ENCODE measurements at places on chromosomes 12 and 14.

GRCh38 chr12:130988261-130988660 lies 34.6 kb downstream of the ADGRD1 start:
- no peak for DNase-seq

DNA sequence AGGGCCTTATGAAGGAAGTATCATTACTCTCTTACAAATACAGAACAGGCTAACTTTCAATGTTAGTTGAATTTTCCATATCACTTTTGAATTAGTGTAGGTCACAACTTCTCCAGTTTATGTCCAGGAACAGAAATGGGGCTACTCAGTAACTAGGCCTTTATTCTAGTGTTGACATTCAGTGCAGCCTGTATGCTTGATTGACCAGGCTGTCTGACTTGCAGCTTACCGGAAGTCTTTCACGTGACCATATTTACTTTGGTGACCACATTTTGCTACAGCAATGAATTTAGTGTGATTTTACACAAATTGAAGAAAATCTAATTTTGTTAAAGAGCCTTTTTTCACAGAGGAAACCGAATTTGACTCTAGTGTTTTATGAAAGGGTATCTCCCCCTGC lies 12.4 kb downstream of the MTERF2 start:
- DNase-seq = no peak

GRCh38 chr12:2017546-2018337 lies 13.5 kb upstream of the DCP1B start:
- DNase-seq = peak; percentile 67

- DNase-seq = no peak
These were observed 40.4 kb downstream of the AACS start for GRCh38 chr12:125105600-125105999.

GRCh38 chr12:23055004-23055403 lies 430.0 kb downstream of the ETNK1 start:
- peak; percentile 69 for DNase-seq

DNA sequence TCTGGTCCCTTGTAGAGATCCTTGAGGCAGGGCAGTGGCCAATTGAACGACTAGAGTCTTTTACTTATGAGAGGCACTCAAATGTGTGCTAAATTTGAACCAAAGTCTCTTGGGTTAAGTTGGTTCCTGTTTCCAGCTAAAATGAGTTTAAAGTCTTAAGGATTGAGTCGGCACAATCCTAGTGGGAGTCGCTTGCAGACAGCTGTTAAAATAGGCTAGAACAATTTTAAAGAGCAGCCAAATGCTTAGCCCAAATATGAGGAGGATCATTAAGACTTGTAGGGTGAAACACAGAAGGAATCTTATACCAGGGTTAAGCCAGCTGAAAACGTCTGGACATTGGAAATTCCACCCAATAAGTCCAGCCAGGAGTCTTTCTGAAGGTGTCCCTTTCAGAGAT lies 216.1 kb downstream of the NUBPL start:
- no peak for DNase-seq

DNA sequence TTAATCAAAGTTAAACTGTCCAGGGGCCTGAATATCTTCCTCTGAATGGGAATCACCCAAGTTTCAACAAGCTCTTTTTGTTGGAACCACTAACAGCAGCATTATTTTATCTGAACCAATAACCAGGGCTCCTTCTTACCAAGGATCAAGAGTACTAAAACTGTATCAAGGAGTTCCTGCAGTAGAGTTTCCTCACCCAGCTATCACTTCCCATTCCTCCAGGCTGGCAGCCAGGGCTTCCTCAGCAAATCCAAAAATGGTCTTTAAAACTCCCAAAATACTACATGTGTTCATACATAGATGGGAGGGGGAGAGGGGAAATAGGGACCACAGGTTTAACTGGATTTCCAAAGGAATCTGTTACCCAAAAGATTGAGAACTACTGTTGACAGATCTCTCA lies 10.5 kb downstream of the FMNL3 start:
- DNase-seq = no peak

DNA sequence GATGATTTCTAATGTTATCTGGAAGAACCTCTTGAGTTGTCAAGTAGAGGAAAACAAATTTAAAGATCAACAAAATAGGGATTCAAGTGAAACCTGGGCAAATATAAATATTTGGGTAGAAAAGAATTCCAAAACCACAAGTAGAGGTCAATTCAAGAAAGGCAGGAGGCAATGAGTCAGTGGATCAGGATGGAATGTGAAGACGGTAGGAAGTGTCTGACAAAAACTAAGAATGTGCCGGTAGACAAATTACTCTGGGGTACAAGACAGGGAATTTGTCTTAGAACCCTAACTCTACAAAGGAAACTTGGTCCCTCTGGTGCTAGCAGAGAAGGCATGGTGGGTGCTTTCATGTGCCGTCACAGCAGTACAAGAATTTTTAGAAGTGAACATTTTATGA lies 13.6 kb downstream of the ABCD2 start:
- no peak for DNase-seq

Measured in NCI-H82 (cell line).